ENCODE measurements at places on chromosomes 12 and 14. TPM values are rescaled to one million over a fixed set of nuclear protein-coding genes. Genes with fewer than 3 reads are reported as not detected.
A peak's percentile ranks its signal among the peaks of the same experiment; 100 is the strongest.

The PRH2 gene
- total RNA-seq: not detected

The CPNE6 gene
- total RNA-seq: not detected

The SPIC gene
- not detected for total RNA-seq

The C14orf39 gene
- total RNA-seq: 0.17 TPM

DNA sequence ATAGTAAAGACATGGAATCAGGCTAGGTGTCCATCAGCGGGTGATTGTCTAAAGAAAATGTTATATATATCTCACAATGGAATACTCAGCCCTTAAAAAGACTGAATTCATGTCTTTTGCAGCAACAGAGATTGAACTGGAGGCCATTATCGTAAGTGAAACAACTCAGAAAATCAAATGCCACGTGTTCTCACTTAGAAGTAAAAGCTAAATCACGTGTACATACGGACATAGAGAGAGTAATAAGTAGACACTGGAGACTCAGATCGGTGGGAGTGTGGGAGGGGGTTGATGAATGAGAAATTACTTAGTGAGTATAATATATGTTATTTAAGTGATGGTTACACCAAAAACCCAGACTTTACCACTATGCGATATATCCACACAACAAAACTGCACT is 266.3 kb upstream of the PPFIA2 start:
- no peak for DNase-seq

DNA sequence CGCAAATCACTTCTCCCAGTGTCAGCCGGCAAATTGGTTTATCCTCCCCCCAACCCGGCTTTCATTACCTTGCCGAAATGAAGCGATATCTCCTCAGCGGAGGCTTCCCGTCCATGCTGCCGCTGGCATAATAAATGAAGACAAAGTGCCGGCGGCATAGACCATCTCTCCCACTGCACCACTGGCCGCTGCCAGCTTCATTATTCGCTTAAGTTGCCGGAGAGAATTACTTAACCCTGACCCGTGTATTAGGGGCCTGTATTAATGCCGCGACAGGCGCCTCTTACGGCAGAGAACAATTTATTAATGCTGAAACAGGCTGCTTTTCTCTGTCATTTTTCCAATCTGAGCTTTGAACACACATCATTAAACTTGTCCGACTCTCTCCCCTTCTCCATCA is 17.5 kb upstream of the GPATCH2L start:
- DNase-seq: no peak

- DNase-seq: peak; percentile 33
Observed at GRCh38 chr12:119936705-119937311, 52.2 kb upstream of the BICDL1 start.

DNA sequence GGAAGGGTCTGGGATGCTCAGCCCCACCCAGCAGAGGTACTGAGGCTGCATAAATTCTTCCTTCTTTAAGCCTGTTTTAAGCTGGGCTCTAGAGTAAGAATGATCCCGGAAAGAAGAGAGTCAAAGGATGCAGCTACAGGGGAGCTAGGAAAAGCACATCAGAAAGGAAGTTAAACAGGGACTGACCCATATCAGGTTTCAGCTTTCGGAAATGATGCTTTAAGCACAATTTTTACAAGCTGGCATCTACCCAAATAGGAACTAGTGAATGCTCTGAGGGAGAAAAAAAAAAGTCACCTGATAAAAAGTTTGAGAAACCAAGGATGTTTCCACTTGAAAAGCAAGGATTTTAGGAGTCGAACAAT is 22.0 kb downstream of the TSPAN8 start:
- DNase-seq: peak; percentile 89

GRCh38 chr14:67263499-67264149 is 22.4 kb downstream of the PALS1 start:
- DNase-seq: no peak

GRCh38 chr12:24118668-24119067 is 169.2 kb upstream of the SOX5 start:
- no peak for DNase-seq
